MG63 (cell line): ENCODE measurements at places on chromosomes 2 and 18. TPM values are rescaled to one million over a fixed set of nuclear protein-coding genes. Genes with fewer than 3 reads are reported as not detected.
A peak's percentile ranks its signal among the peaks of the same experiment; 100 is the strongest.

DNA sequence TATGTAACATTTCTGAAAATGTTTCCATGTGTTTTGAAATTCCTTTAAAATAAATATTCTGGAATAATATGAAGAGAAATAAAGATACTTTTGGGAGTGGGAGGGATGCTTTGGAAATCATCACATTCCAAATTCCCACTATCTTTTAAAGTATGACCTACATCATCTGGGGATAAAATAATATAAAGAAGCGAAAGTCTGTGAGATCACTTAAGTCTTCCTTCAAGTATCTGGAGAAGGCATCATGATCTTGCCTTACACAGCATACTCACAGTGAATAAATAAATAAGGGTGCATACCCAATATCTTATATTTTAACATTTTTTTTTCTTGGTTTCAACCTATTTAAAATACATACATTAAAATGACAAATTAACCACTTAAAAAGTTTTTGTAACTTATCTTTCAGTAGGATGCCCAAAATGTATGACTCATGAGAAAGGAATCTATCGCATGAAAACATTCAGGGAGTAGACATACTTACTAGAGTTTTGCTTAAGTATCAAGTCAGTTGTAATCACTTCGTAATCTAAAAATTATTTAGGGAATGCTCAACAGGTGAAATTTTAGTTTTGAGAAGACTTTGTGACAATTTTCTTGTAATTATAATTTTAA, 248.3 kb upstream of the COL3A1 start:
- DNase-seq = no peak

GRCh38 chr2:162123806-162124758, 28.0 kb downstream of the GCG start:
- DNase-seq = no peak

DNA sequence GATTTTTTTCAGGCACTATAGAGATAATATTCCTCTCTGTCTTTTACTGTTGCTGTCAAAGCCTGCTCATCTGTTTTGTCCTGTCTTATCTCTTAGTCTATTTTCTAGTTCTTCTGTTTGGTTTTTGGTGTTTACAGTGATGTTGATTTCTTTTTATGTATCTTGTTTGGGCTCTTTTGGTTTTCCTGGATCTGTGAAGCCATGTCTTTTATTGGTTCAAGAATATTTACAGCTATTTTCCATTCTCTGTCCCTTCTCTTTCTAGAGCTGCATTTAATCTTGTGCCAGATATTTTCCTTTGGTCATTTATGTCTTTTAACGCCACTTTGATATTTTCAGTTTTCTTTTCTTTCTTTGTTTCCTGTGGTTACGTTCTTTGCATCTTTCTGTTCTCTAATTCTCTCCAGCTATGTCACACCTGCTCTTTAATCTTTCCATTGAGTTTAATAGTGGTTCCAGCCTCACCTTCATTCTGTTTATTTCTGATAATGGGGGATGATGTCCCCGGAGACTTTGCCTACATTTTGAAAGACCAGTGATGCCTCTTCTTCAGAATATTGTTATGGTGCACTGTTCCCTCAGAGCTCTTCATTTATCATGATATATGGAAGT, 32.0 kb downstream of the SMCHD1 start:
- no peak for DNase-seq

GRCh38 chr2:67752199-67752598, 310.6 kb downstream of the C1D start:
- DNase-seq = no peak

GRCh38 chr2:9768388-9768787, 74.9 kb upstream of the TAF1B start:
- DNase-seq = no peak

GRCh38 chr18:35777039-35777438, 195.4 kb upstream of the RMP24 start:
- DNase-seq = no peak

DNA sequence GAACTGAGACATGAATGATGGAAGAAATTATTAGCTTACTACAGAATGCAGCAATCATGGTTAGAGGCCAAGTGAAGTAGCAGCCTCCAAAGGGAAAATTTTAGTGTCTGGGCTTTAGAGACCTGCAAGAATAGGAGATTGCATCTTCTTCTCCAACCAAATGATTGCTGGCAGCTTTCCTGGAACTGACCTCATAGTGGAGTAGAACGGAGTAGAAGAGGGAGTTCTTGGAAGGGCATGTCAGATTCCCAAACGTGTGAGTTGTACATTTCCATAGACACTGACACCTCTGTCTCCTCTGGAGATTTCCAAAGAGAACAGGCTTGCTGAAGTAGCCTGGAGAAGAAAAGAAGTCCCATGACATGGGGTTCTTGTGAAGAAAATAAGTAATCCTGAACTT, 169.8 kb upstream of the ERBB4 start:
- peak; percentile 77 for DNase-seq

DNA sequence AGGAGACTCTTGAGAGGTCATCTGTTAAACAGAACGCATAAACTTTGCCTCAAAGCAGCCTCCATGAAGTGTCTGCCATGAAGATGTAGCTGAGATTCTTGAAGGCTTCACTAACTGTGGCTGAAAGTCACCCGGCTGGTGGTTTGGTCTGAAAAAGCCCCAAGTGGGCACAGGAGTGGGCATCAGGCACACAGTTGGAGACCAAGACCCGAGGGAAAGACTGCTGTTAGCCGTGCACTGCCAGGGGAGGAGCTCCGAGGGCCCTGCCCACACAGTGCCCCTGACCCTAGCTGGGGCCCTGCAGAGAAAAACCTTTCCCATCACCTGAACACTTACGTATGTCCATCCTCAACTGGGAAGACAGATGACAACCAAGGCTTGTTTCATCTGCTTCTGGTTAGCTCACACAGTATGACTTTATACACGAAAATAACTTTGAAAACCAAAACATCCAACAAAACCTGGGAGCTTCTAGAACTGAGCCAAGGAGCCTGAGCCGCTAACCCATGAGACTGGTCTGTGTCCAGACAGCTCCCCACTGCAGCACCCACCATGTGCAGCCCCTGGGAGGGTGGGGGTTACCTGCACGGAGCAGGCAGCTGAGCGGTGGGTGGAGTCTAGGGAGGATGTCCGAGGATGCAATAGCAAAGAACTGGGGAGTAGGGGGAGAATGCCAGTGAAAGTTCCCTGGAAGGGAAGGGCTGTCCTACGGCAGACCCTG, 15.4 kb downstream of the HJURP start:
- DNase-seq = no peak

- DNase-seq = no peak
Observed at GRCh38 chr18:57389271-57389670, 36.9 kb downstream of the ST8SIA3 start.

GRCh38 chr2:241877989-241878970, 8.8 kb downstream of the RTP5 start:
- peak; percentile 73 for DNase-seq

- peak; percentile 70 for DNase-seq
Observed at GRCh38 chr2:237904831-237905599, 45.6 kb downstream of the RAMP1 start.

GRCh38 chr2:9498210-9498609, 23.9 kb downstream of the IAH1 start:
- DNase-seq = no peak

DNA sequence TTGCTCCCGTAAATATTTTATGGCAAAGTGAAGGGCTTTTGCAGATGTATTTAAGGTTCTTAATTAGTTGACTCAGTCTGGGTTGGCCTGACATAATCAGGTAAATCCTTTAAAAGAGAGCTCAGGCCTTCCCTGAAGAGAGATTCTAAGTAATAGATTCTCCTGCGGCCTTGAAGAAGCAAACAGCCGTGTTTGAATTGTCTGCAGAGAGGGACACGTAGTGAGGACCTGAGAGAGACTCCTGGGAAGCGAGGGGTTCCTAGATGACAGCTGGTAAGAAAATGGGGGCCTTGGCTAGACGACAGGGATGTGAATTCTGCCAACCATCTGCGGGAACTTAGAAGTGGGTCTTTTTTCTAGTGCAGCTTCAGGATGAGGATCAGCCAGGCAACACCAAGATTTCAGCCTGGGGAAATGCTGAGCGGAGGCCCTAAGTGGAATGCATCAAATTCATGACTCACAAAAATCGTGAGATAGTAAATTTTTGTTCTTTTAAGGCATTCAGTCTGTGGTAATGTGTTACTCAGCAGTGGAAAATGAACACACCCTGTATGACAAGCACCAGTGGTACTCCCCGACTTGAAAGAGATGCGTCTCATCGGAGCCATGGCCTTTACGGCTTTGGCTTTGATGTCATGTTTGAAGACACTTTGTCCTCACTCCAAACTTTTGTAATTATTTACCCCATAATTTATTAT, 62.1 kb upstream of the SMIM21 start:
- DNase-seq = peak; percentile 66

Gene SPP2
- not detected in 2 replicates for total RNA-seq

Gene SLC25A12
- total RNA-seq = 19.5 and 21.7 TPM in 2 replicates

Gene LIMS3
- 0.26 and 1.9 TPM in 2 replicates for total RNA-seq

Gene AKAIN1
- total RNA-seq = not detected in 2 replicates

Gene TTC31
- 8.6 and 16.3 TPM in 2 replicates for total RNA-seq

Gene CD8B2
- not detected in 2 replicates for total RNA-seq
